ENCODE measurements at places on chromosomes 7 and 10.

DNA sequence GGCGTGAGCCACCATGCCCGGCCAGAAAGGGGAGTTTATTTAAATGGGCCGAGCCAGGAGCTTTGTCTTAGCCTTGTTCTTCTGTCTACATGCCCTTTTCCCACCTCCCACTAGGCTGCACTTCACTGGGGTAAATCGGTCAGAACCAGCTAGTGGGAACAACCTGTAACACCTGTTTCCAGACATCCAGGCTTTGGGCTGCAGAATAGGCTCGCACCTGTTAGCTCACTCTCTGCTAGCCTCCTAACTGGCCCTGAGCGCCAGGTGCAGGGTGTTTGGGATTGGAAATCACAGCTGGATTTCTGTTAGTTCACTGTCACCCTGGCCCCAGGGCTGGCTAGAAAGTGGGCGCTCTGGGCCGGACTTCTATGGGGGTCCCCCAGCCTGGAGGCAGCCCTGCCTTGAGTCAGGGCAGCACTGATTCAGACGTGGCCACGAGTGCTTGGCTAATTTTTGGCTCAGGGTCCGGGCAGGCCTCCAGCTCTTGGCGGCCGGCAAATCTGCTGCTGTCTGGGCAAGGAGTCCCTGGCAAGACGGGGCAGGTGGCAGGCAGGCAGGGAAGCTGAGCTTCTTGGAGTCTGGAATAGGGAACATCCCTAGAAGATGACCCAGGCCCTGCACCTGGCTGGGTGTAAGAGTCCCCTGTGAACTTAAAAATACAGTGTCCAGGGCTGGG is 48.6 kb downstream of the GTF2IRD1 start:
- no peaks in the 10 kb centered on the region for H3K36me3 ChIP-seq
- DNase-seq: peak; percentile 85
- H3K4me3 ChIP-seq: no peak overlapping the region
- H3K27me3 ChIP-seq: no peaks in the 10 kb centered on the region
- peaks cover 29% of the 10 kb centered on the region for H3K4me1 ChIP-seq

- no peak overlapping the region for H3K4me3 ChIP-seq
- no peaks in the 10 kb centered on the region for H3K4me1 ChIP-seq
- no peak overlapping the region for H3K27ac ChIP-seq
- no peaks in the 10 kb centered on the region for H3K27me3 ChIP-seq
- no peaks in the 10 kb centered on the region for H3K36me3 ChIP-seq
- DNase-seq: no peak
Measured at GRCh38 chr7:31114593-31115343, 62.7 kb downstream of the ADCYAP1R1 start.

GRCh38 chr7:149302222-149302621 is 40.2 kb downstream of the ZNF783 start:
- no peaks in the 10 kb centered on the region for H3K4me1 ChIP-seq
- no peak for DNase-seq
- no peak overlapping the region for H3K4me3 ChIP-seq
- H3K27ac ChIP-seq: no peak overlapping the region
- H3K36me3 ChIP-seq: no peaks in the 10 kb centered on the region

GRCh38 chr7:70076325-70076724 is 478.1 kb downstream of the AUTS2 start:
- H3K27me3 ChIP-seq: no peaks in the 10 kb centered on the region
- peaks cover 10% of the 10 kb centered on the region for H3K4me1 ChIP-seq
- H3K36me3 ChIP-seq: no peaks in the 10 kb centered on the region

DNA sequence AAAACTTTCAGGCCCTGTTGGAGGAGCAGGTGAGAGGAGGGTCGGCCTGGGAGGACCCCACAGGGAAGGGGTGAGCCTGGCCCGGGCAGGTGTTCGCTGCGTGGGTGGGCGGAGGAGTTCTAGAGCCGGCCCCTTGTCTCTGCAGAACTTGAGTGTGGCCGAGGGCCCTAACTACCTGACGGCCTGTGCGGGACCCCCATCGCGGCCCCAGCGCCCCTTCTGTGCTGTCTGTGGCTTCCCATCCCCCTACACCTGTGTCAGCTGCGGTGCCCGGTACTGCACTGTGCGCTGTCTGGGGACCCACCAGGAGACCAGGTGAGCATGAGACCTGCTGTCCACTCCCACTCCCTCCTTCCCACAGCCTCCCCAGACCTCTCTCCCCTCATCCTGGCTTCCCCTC is 5.6 kb downstream of the ZNHIT1 start:
- no peak overlapping the region for H3K4me3 ChIP-seq
- peaks cover 20% of the 10 kb centered on the region for H3K4me1 ChIP-seq
- no peaks in the 10 kb centered on the region for H3K27me3 ChIP-seq
- peaks cover 14% of the 10 kb centered on the region for H3K36me3 ChIP-seq
- DNase-seq: no peak

DNA sequence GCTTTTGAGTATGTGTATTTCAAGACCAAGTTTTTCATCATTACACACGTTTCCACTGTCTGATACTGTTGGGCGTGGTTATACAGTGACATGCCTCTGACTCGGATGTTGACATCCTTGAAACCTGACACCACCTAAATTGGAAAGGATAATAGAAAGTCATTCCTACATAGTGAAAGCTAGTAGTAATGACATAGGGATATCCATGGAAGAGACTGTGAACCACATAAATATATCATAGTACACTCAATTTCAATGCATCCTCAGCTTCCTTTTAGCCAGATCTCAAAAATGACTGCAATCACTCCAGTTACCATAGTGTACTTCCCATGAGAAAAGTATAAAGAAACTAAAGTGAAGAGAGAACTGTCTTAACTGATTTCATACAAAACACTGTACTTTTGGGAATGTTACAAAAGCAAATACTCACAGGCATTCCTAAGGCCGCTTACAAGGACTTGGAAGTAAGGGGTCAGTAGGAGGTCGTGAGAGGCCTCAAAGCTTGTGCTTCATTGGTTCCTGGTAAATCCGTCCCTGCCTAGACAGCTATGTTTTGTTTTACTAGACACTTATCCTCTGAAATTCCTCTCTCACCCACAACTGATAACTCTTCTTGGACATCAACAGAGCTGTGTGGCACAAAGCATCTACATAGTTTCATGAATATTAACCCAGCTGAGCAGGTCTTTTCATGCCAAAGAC is 71.8 kb upstream of the VWDE start:
- H3K36me3 ChIP-seq: no peaks in the 10 kb centered on the region
- no peak overlapping the region for H3K4me3 ChIP-seq
- no peaks in the 10 kb centered on the region for H3K4me1 ChIP-seq
- no peaks in the 10 kb centered on the region for H3K27me3 ChIP-seq

DNA sequence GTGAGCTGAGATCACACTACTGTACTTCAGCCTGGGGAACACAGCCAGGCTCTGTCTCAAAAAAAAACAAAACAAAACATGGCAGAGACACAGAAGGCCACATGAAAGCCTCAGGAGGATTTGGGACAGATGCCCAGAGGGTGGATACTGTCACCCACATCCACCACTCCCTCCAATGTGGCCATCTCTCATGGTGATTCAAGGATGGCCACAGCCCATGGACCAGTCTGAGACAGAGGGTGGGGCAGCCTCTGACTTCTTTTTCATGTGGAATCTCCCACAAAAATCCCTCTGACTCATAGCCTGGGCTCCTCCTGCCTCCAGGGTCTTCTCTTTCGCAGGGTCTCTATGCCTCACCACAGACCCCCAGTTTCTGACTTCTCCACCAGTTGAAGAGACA is 59.0 kb upstream of the GTF2I start:
- no peaks in the 10 kb centered on the region for H3K36me3 ChIP-seq
- no peaks in the 10 kb centered on the region for H3K4me1 ChIP-seq
- DNase-seq: no peak
- H3K4me3 ChIP-seq: no peak overlapping the region
- H3K27ac ChIP-seq: no peak overlapping the region

DNA sequence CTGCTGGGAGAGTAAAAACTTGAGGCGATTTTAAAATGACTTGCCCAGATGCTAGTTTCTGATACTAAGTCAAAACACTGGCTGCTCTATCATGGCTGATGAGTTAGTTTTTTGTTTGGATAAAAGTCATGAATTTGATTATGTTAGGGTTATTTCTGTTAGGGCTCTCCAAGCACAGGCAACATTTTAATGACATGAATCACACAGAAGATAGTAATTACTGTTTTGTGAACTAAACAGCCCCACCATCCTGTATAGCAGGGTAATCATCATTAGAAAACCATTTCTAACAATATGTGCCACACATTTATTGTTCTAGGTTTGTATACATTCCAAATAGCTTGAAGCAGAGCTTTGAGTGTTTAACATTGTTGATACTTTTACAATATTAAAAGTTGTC is 750.3 kb downstream of the ANKRD7 start:
- no peaks in the 10 kb centered on the region for H3K27me3 ChIP-seq
- no peak overlapping the region for H3K27ac ChIP-seq
- DNase-seq: no peak
- H3K36me3 ChIP-seq: no peaks in the 10 kb centered on the region

DNA sequence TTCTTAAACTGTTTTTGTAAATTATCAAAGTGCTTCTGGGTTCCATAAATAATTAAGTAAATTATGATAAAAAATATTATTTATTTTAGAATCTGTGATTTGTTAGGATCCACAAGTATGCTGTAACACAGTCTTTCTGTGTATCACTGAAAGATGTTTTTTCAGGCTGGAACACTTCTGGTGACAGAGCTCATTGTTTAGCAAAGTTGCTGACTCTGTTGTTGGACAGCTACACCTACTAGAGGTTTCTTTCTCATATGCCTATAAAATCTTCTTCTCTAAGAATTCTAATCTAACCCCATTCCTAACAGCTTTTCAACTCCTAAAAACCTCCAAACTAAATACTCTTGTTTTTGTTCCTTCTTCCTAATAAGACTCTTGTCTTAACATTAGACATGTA is 176.8 kb downstream of the THSD7A start:
- no peak overlapping the region for H3K4me3 ChIP-seq
- H3K27ac ChIP-seq: no peak overlapping the region
- no peaks in the 10 kb centered on the region for H3K4me1 ChIP-seq
- no peak for DNase-seq

DNA sequence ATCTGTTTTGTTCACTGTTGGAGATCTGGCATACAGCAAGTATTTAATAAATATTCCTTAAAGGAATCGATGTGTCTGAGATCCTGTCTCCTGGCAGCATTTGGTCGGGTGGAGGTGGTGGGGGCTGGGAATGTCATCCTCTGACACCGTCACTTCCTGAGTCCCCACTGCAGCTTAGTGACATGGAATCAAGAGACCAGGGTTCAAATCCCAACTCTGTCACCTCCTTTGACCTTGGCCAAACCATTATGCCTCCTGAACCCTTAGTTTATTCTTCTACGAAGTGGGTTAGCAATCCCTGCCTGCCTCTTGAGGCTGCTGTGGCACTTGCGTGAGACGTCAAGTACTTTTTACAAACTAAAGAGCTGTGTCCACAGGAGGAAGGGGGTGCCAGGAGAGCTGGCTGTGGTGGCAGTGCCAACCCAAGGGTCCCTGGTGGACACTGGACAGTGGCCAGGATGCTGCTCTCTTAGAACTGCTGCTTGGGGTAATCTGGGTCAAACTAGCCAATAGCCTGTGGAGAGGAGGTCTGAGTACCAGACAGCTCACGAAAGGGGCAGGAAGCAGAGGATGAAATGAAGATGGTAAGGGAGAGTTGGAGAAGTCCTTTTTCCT is 8.0 kb upstream of the ZMIZ1 start:
- no peaks in the 10 kb centered on the region for H3K27me3 ChIP-seq
- H3K27ac ChIP-seq: peak overlapping the region; percentile 93
- peaks cover 73% of the 10 kb centered on the region for H3K4me1 ChIP-seq
- peak; percentile 2 for DNase-seq
- no peak overlapping the region for H3K4me3 ChIP-seq

GRCh38 chr7:7351156-7351555 is 168.8 kb downstream of the C1GALT1 start:
- H3K4me1 ChIP-seq: no peaks in the 10 kb centered on the region
- H3K36me3 ChIP-seq: no peaks in the 10 kb centered on the region
- H3K4me3 ChIP-seq: no peak overlapping the region
- no peak for DNase-seq
- H3K27ac ChIP-seq: no peak overlapping the region

- no peak overlapping the region for H3K27ac ChIP-seq
- H3K4me3 ChIP-seq: no peak overlapping the region
- no peak for DNase-seq
- no peaks in the 10 kb centered on the region for H3K4me1 ChIP-seq
- H3K27me3 ChIP-seq: no peaks in the 10 kb centered on the region
- H3K36me3 ChIP-seq: no peaks in the 10 kb centered on the region
Measured at GRCh38 chr10:978826-979421, 9.3 kb upstream of the GTPBP4 start.

DNA sequence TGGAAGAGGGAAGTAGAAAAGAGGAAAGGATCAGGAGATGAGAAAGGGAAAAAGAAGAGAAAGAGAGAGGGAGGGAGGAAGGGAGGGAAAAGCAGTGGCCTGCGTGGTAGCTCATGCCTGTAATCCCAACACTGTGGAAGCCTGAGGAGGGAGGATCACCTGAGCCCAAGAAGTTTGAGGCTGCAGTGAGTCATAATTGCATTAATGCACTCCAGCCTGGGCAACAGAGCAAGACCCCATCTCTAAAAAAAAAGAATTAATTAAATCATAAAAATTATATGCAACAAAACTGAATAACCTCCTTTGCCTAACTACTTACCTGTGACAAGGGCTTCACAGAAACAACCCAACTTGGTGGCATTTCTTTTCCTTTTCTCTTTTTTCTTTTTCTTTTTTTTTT is 107.9 kb upstream of the SFMBT2 start:
- H3K27me3 ChIP-seq: no peaks in the 10 kb centered on the region
- H3K36me3 ChIP-seq: no peaks in the 10 kb centered on the region
- H3K4me3 ChIP-seq: no peak overlapping the region
- H3K4me1 ChIP-seq: no peaks in the 10 kb centered on the region
- no peak overlapping the region for H3K27ac ChIP-seq

DNA sequence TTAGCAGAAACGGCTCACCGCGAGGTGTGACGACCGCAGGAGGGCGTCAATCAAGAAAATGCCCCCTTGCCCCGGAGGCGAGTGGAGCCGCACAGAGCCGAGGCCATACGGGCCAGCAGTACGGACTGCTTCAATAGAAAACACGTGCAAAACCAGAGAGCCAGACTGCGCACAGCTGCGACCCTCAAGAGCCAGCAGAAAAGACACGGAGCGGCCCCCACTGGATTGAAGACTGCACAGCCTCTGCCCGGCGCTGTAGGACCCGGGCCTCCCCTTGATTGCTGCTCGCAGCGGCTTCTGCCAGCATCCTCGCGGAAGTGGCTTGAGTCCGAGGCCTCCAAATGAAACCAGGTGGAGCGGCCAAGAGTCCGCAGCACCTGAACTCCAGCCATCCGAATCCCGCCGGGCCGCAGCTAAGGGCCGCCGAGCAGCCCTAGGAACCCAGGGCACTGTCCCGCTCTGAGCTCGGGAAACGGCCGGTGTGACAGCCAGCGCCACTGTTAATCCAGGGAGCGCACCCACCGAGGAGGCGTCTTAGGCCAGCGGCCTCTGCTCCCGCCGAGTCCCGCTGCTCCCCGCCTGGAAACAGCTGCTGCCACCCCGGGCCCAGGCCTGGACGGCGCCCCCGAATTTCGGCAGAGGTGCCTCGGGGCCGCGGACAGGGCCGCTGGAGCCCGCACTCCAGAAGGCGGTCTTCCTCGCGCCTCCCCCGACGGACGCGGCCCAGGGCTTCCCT is 660 bp upstream of the HHEX start:
- peaks cover 21% of the 10 kb centered on the region for H3K4me1 ChIP-seq
- peak overlapping the region; percentile 90 for H3K27ac ChIP-seq
- H3K4me3 ChIP-seq: peak overlapping the region; percentile 47
- H3K27me3 ChIP-seq: no peaks in the 10 kb centered on the region
- peak; percentile 51 for DNase-seq

- DNase-seq: no peak
- H3K4me3 ChIP-seq: no peak overlapping the region
- no peaks in the 10 kb centered on the region for H3K36me3 ChIP-seq
Measured at GRCh38 chr10:20512631-20513030, 384.5 kb downstream of the NEBL start.

- no peaks in the 10 kb centered on the region for H3K36me3 ChIP-seq
- no peak for DNase-seq
- H3K4me1 ChIP-seq: no peaks in the 10 kb centered on the region
- H3K4me3 ChIP-seq: no peak overlapping the region
- H3K27me3 ChIP-seq: no peaks in the 10 kb centered on the region
Measured at GRCh38 chr7:79984210-79984609, 150.4 kb upstream of the GNAI1 start.

All from body of pancreas (tissue), 4 donors.